ENCODE measurements at places on chromosomes 3 and 15. TPM values are rescaled to one million over a fixed set of nuclear protein-coding genes. Genes with fewer than 3 reads are reported as not detected.

GRCh38 chr3:178671791-178672190 is 135.6 kb downstream of the KCNMB2 start:
- H3K36me3 ChIP-seq: no peaks in the 10 kb centered on the region
- H3K4me1 ChIP-seq: peaks cover 12% of the 10 kb centered on the region
- no peak overlapping the region for H3K27ac ChIP-seq
- no peak overlapping the region for H3K4me3 ChIP-seq
- no peak for DNase-seq

- H3K27ac ChIP-seq: peak overlapping the region; percentile 12
- H3K4me1 ChIP-seq: no peaks in the 10 kb centered on the region
- H3K4me3 ChIP-seq: no peak overlapping the region
- H3K27me3 ChIP-seq: no peaks in the 10 kb centered on the region
- no peak for DNase-seq
- H3K36me3 ChIP-seq: no peaks in the 10 kb centered on the region
These were observed 179.9 kb downstream of the MCTP2 start for GRCh38 chr15:94411285-94411684.

GOLGA6L9 gene
- total RNA-seq: 2.1 TPM

DNA sequence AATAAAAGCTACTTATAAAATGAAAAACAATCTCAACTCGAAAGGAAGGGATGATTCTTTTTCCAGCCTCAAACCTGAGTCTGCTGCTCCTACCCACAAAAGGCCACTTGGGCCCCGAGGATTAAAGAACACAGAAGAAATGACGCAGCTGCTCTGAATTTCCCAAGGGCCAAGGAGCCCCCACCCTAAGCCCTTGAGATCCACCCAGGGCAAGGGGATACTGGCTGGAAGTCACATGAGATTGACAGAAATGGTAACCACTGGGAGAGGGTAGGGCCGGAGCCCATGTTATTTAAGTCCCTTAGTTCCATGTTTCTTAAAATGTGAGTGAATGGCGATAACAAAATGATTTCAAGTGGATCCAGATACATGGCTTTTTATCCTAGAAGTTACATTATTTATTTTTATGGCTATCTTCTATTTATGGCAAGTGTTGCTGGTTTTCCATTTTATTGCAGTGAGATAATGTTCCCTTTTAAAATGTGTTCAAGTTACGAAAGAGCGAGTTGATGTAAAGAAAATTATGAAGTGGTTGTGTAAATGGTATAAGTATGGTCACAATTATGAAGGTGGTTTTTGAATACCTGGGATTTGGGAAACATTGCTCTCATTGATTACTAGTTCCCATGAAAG is 16.8 kb downstream of the IGDCC4 start:
- peaks cover 5% of the 10 kb centered on the region for H3K4me1 ChIP-seq
- peaks cover 33% of the 10 kb centered on the region for H3K27me3 ChIP-seq
- H3K4me3 ChIP-seq: no peak overlapping the region
- no peak overlapping the region for H3K27ac ChIP-seq
- H3K36me3 ChIP-seq: no peaks in the 10 kb centered on the region
- DNase-seq: no peak

GRCh38 chr15:89852342-89852995 is 37.8 kb upstream of the ANPEP start:
- peaks cover 1% of the 10 kb centered on the region for H3K4me1 ChIP-seq
- no peak overlapping the region for H3K4me3 ChIP-seq
- H3K36me3 ChIP-seq: peaks cover 23% of the 10 kb centered on the region
- no peak for DNase-seq

- H3K4me1 ChIP-seq: no peaks in the 10 kb centered on the region
- no peak overlapping the region for H3K27ac ChIP-seq
- no peak overlapping the region for H3K4me3 ChIP-seq
- H3K27me3 ChIP-seq: no peaks in the 10 kb centered on the region
- no peak for DNase-seq
These were observed 248.3 kb downstream of the WDR72 start for GRCh38 chr15:53511175-53511574.

DNA sequence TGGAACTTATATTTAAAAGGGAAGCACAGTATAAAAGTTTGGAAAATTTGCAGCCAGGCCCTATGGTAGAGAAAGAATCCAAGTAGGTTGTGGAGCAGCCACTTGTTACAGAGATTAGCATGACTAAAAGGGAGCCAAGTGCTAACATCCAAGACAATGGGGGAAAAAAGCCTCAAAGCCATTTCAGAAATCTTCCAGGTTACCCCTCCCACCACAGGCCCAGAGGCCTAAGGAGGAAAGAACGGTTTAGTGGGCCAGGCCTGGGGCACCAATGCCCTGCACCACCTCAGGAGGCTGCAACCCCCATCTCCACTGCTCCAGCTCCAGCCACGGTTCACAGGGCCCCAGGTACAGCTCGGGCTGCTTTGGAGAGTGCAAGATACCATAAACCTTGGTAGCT is 69.9 kb downstream of the IGF2BP2 start:
- H3K27ac ChIP-seq: no peak overlapping the region
- no peaks in the 10 kb centered on the region for H3K36me3 ChIP-seq
- no peaks in the 10 kb centered on the region for H3K4me1 ChIP-seq
- no peak for DNase-seq

- H3K27me3 ChIP-seq: no peaks in the 10 kb centered on the region
- no peak overlapping the region for H3K4me3 ChIP-seq
- H3K36me3 ChIP-seq: no peaks in the 10 kb centered on the region
- no peak for DNase-seq
- H3K27ac ChIP-seq: no peak overlapping the region
These were observed 134.8 kb upstream of the ANKRD28 start for GRCh38 chr3:15932348-15933300.

TLE3 gene
- 71.1 TPM for total RNA-seq

DNA sequence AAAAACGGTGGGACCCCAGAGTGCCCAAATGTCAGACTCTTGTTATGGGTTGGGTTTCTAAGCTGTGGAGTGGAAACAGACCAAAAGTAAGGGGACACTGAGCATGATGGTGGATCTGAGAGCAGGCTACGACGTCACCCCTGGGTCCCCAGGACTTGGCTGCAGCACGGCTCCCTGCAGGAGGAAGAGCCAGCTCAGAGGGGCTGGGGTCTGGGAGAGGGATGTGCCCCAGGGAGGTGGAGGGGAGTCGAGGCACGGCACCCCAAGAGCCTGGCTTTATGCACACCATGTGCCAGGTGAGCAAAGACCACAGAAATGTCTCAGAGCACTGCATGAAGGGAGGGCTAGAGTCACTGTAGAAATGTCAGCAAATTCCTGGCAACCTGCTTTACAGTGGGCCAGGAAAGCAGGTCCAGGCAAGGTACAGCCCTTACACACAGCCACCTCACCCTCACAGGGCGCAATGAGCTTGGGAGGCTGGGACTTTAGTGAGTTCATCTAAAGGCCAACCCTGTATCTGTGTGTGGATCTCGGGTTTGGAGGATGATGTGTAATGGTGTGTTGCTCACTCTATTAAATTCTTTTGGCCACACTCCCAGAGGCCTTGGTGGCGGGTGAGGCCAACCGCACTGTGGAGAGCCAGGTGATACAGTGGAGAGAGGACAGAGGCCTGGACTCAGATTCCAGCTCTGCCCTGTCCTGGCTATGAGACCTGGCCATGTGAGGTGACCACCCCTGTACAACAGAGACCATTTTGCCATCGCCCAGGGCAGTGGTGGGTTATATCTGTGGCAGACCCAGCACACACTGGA is 14.1 kb downstream of the CTSH start:
- peaks cover 9% of the 10 kb centered on the region for H3K36me3 ChIP-seq
- H3K4me1 ChIP-seq: peaks cover 2% of the 10 kb centered on the region
- no peak overlapping the region for H3K4me3 ChIP-seq
- H3K27ac ChIP-seq: no peak overlapping the region

DNA sequence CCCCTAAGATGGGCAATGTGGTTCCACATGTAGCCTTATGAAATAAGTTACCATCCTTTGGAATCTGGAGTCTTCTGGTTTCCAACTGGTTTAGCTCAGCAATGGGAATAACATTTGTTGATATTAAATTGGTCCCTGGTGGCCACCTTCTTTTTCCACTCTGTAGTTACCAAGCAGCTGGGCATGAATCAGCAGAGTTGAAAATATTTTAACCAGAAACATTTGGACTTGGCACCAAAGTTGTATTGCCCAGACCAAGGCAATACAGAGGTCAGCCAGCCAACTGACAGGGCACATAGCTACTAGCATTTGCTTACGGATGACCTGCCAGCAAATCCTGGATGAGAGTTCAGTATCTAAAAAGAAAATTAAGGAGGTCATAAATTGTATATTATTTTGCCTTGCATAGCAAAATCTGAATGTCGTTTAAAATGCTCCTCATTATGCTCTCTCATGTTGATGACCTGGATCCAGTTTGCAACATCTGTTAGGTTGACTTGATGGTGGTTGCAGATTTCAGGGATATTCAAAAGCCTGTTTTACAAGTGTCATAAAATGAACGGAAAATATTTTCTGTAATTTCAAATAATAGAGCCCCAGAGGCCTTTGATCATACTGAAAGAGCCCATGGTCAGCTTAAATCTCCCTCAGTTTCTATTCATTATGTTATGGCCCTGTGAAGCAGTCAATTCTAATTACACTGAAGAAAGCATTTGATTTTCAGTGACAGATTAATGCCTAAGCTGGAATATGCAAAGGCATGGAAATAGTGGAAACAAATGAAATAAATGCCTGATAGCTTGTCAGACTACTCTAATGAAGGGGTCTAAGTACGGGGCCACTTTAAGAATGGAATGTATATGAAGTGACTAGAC is 54.6 kb downstream of the PPM1L start:
- H3K27ac ChIP-seq: no peak overlapping the region
- H3K27me3 ChIP-seq: no peaks in the 10 kb centered on the region
- H3K36me3 ChIP-seq: no peaks in the 10 kb centered on the region

GRCh38 chr3:14273901-14274611 is 95.4 kb downstream of the LSM3 start:
- no peaks in the 10 kb centered on the region for H3K4me1 ChIP-seq
- no peak for DNase-seq
- no peak overlapping the region for H3K27ac ChIP-seq
- H3K4me3 ChIP-seq: no peak overlapping the region
- peaks cover 12% of the 10 kb centered on the region for H3K27me3 ChIP-seq

GRCh38 chr3:52077925-52078324 is 21.6 kb upstream of the DUSP7 start:
- no peak for DNase-seq
- H3K27ac ChIP-seq: peak overlapping the region; percentile 20
- H3K36me3 ChIP-seq: peaks cover 6% of the 10 kb centered on the region
- H3K4me1 ChIP-seq: no peaks in the 10 kb centered on the region
- no peaks in the 10 kb centered on the region for H3K27me3 ChIP-seq
- H3K4me3 ChIP-seq: no peak overlapping the region

DNA sequence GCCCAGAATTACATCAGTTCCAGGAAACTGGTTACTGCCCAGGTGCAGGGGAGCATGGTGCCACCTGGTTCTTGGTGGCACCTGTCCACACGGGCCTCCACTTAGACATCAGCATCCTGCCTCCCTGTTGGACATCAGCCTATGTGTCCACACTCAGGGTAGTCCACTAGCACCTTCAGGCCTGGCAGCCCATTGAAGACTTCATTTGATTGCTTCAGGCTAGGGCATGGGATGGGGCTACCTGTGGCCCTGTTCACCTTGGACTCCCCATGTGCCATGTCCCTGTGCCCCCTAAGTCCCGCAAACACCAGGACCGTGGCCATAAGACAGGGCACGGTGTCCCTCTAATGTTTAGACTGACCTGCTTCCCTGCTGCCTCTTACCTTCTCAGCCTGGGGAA is 30.9 kb downstream of the CYP8B1 start:
- no peak for DNase-seq
- H3K4me1 ChIP-seq: peaks cover 17% of the 10 kb centered on the region
- peaks cover 2% of the 10 kb centered on the region for H3K27me3 ChIP-seq
- H3K36me3 ChIP-seq: peaks cover 4% of the 10 kb centered on the region
- no peak overlapping the region for H3K4me3 ChIP-seq
- H3K27ac ChIP-seq: no peak overlapping the region

HIGD1A gene
- 57.9 TPM for total RNA-seq

- no peak for DNase-seq
- H3K27ac ChIP-seq: no peak overlapping the region
- peaks cover 17% of the 10 kb centered on the region for H3K4me1 ChIP-seq
- peaks cover 2% of the 10 kb centered on the region for H3K36me3 ChIP-seq
These were observed 520.0 kb downstream of the MECOM start for GRCh38 chr3:169143506-169143905.

CPLX3 gene
- not detected for total RNA-seq

TBC1D2B gene
- total RNA-seq: 109 TPM

GRCh38 chr3:196517162-196517800 is 2.1 kb upstream of the SMCO1 start:
- no peaks in the 10 kb centered on the region for H3K27me3 ChIP-seq
- no peak for DNase-seq
- H3K4me1 ChIP-seq: peaks cover under 1% of the 10 kb centered on the region
- no peak overlapping the region for H3K27ac ChIP-seq
- peaks cover 17% of the 10 kb centered on the region for H3K36me3 ChIP-seq
- no peak overlapping the region for H3K4me3 ChIP-seq

- peaks cover 7% of the 10 kb centered on the region for H3K4me1 ChIP-seq
- peaks cover 17% of the 10 kb centered on the region for H3K27me3 ChIP-seq
- H3K4me3 ChIP-seq: no peak overlapping the region
These were observed 13.4 kb downstream of the SCAMP5 start for GRCh38 chr15:75008629-75009326.

CERS3 gene
- not detected for total RNA-seq

CHRNA5 gene
- total RNA-seq: 2.7 TPM

DNA sequence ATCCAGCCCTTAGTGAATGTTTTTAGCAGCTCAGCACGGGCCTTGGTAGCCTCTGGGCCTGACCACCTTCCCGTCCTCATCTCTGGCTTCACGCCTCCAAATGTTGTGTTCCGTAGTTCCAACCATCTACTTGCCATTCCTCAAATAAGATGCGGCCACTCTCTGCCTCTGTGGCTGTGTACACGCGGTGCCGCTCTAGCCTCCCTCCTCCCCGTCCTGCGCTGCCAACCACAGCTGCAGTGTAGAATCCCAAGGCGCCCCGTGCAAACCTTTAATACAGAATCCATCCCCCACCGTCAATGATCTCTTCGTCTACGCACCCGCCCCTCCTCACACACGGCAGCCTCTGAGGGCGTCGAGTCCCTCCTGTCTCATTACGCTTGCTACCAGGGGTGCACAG is 77.2 kb downstream of the VGLL4 start:
- peaks cover 16% of the 10 kb centered on the region for H3K36me3 ChIP-seq
- H3K27me3 ChIP-seq: no peaks in the 10 kb centered on the region
- no peak overlapping the region for H3K4me3 ChIP-seq
- no peak overlapping the region for H3K27ac ChIP-seq

KBTBD12 gene
- total RNA-seq: not detected

DENND6A gene
- 23.9 TPM for total RNA-seq

DNA sequence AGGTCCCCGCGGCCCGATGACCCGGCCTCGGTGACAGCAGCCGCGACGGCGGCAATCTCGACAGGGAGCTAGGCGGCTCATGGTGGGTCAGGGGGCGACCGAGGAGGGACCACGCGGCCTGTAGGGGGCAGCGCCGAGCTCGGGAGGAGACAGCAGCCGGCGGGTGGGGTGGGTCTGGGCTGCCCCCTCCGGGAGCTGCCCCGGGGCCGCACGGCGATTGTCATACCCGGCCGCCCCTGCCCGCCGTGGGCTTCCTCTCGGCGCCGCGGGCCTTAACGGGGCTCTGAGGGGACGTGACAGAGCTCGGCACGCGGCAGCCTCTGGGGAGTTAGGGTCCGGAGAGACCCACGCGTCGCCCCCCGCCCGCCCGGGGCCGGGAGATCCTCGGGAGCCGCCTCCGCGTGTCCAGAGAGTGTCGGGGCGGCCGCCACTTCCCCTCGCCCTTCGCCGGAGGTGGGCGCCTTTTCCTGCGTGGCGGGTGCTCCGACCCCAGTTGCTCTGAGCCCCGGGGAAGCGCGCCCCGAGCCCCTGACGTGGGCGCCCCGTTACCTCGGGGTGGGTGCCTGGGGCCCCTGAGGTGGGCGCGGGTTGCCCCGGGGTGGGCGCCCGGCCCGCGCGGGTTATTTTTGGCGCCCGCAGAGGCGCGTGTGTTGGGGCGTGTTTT is 539 bp upstream of the PLCL2 start:
- DNase-seq: peak; percentile 74
- peaks cover 17% of the 10 kb centered on the region for H3K36me3 ChIP-seq
- H3K27ac ChIP-seq: peak overlapping the region; percentile 96
- peaks cover 6% of the 10 kb centered on the region for H3K27me3 ChIP-seq
- peaks cover 29% of the 10 kb centered on the region for H3K4me1 ChIP-seq
- H3K4me3 ChIP-seq: peak overlapping the region; percentile 92

ARHGAP11A gene
- 158 TPM for total RNA-seq
